ENCODE measurements at places on chromosomes 5 and 9.

- DNase-seq, result no peak
Observed at GRCh38 chr5:1793301-1793740, 6.3 kb downstream of the MRPL36 start.

DNA sequence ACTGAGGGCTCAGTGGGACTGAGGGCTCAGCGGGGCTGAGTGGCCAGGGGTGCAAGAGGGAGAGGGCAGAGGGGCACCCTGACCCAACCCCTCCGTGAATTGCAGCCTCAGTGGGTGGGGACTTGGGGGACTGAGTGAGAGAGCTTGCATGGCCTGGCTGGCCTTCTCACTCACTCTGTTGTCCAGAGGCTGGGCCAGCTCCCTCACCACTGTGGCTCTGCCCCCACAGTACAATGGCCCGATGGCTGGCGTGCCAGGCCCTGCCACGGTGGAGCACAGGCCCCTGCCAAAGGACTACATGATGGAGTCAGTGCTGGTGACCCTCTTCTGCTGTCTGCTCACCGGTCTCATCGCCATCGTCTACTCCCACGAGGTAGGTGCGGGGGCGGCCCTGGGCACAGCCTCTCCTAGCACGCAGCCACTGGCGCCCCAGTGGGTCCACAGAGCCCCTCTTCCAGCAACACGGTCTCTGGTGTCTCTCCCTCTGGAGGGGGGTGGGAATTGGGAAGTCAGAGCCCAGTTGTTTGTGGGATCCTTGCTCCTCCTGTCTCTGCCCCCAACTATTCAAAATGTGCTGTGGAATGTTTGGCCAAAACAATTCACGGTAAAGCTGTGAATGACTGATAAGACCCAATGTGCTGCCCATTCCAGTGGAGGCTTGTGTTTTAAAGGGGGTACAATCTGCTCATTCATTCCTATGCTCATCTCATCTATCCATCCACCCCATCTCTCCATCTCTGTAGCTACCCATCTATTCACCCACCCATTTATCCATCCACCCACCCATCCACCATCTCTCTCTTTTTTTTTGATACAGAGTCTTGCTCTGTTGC lies 10.7 kb downstream of the PRRT1B start:
- no peak for DNase-seq

GRCh38 chr5:33230467-33231078 lies 210.2 kb upstream of the TARS1 start:
- DNase-seq, result no peak

DNA sequence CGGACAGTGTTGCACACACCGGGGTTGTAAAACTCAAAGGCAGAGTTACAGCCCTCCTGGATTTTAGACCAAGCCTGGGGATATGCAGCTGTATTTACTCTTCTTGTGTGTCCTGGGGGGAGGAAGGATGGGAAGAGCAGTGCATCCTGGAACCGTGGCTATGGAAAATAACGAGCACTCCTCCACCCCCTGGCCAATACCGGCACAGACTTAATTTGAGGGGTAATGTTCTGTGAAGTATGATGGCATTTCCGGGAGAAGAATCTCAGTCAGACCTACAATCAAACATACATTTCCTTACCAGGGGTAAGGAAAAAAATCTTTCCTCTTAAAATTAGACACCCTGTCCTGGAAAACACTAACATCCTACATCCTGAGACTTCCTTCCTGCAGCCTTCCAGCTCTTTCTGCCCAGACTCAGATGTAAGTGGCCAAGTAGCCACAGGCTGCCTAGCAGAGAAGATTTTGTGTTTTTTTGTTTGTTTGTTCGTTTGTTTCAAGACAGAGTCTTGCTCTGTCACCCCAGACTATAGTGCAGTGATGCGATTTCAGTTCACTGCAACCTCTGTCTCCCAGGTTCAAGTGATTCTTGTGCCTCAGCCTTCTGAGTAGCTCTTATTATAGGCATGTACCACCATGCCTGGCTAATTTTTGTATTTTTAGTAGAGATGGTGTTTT lies 11.0 kb upstream of the ERMP1 start:
- no peak for DNase-seq

DNA sequence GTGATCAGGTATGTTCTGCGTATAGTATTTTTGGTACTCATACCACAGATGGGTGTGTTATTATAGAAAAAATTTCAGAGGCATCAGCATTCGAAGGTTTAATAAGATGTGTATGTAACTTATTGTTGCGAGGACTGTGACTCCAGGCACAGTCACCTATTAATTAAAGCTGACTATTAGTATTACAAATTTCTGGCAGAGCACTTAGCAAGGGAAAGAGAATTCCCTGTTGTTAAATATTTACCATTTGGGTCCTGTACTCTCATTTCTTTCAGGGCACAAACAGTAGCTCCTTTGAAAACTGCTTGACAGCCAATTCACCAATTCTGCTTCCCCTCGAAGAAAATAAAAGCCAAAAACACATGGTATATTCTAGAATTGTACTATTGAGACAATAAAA lies 653.8 kb downstream of the ELAVL2 start:
- no peak for DNase-seq

All from neural crest cell (in vitro differentiated cells).